Panc1 (cell line): ENCODE measurements at places on chromosomes 1 and 21. TPM values are rescaled to one million over a fixed set of nuclear protein-coding genes. Genes with fewer than 3 reads are reported as not detected.

Gene RIPK4
- 67.4 TPM for total RNA-seq

Gene LEMD1
- total RNA-seq = not detected

DNA sequence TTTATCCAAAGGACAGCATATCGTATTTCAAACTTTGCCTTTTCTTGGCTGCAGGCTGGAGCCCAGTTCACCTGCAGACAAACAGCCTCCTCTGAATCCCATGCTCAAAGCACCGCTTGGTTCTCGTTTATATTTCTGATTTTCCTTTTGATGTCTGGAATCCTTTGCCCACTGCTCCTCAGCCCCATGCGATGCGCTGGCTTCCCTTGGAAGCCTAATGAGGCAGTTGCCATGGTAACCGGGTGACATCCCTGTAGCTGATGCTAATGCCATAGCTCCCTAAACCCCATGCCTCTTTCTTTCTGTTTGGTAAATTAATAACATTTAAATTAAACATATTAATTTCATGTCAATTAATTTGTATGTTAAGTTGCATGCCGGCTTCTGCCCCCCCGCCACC lies 327.1 kb downstream of the PRDM2 start:
- no peak overlapping the region for H3K27ac ChIP-seq
- no peak for DNase-seq
- no peaks in the 10 kb centered on the region for H3K27me3 ChIP-seq

- no peak overlapping the region for H3K4me3 ChIP-seq
- H3K36me3 ChIP-seq = peaks cover 20% of the 10 kb centered on the region
- DNase-seq = no peak
- no peak overlapping the region for H3K27ac ChIP-seq
- H3K27me3 ChIP-seq = no peaks in the 10 kb centered on the region
- 0 out of 2 replicates have a peak, but pooled peaks cover 3% of the 10 kb centered on the region for H3K4me1 ChIP-seq
Observed at GRCh38 chr1:180112984-180113647, 41.6 kb upstream of the QSOX1 start.
